ENCODE measurements at places on chromosomes 3 and 15.

DNA sequence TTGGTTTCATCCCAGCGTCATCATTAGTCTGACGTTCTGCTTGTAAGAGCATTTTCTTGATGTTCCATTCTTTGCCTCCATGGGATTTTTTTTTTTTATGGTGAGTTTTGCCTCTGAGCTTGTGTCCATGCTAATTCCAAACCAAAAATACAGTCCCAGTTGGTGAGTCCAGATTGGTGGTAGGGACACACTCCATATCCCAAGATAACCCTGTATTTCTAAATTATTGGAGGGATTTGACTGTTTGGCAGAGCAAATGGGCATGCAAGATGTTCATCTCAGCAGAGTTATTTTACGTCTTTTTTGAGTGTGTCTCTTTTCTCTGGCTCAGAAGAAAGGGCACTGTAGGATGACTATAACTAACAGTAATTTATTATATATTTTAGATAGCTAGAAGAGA lies 526.8 kb upstream of the CFAP20DC start:
- no peak for DNase-seq

DNA sequence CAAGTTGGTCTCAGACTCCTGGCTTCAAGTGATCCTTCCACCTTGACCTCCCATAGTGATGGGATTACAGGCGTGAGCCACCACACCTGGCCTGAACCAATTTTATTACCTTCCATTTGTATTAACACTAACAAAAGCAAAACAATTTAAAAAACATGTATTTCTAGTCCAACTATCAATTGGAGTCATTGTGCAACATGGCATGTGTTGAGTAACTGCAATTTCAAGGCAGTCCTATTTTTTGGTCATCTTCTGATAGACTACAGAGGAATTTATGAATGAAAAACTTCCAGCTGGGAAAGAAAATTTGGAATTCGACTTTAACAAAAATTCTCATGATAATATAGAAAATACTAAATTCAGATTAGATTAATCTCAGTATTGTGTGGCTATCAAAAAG lies 16.8 kb downstream of the SPTSSB start:
- DNase-seq = no peak

DNA sequence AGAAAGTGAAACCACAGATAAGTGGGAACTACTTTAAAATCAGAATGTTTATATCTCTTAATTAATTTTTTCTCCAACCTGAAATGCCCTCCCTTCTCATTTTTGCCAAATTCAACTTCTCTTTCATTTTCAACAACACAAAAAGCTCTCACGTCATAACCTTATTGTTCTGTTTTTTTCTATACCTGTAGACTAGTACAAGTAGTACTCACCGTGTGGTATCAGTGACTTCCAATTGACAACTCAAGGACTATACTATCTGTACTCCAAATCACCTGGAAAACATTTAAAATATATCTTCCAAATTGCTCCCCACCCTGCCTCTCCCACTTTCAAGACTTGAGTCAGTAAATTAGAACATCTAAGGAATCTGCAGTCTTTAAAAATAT lies 72.8 kb upstream of the ZNF280D start:
- no peak for DNase-seq

DNA sequence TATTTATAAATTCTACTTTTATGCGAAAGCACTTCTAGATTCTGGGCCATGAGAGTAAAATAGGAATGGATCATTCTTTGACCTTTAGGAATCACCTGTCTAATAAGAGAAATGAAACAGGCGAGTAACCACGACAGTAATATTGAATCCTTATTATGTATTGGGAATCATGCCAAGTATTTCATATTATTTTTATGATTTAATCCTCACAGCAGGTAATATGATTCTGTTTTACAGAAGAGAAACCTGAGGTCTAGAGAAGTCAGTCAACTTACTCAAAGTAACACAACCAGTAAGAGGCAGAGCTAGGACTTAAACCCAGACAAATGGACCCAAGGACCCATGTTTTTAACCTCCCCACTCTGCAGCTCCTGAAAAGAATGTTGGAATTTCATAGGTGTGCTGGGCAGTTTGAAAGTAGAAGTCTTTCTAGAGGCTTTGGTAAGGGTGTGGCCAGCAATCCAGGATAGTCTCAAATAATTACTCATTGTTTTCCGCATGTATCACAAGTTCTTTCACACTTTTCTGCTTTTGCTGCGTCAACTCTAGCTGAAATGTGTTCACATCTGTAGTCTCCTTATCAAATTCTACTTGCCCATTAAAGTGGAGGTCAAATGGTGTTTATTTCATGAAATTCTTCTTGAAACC lies 181.7 kb downstream of the TPRG1 start:
- DNase-seq = no peak

DNA sequence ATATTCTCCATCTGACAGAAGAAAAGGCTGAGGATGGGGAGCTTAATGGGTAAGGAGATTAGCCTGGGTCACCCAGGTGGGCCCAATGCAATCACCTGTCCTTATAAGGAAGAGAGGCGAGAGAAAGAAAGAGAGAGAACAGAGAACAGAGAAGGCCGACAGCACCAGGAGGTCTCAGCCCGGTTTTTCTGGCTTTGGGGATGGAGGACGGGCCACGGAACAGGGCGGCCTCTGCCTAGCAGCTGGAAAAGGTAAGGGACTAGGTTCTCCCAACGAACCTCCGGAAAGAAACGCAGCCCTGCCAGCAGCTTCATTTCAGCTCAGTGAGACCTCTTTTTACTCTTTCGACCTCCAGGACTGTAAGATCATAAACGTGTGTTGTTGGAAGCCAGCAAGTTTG lies 196.0 kb upstream of the LYSMD4 start:
- DNase-seq = no peak

GRCh38 chr3:152302521-152303021 lies 33.8 kb downstream of the MBNL1 start:
- DNase-seq = no peak

GRCh38 chr3:10510086-10510742 lies 4.8 kb upstream of the ATP2B2 start:
- no peak for DNase-seq

GRCh38 chr3:25572336-25572735 lies 92.4 kb downstream of the TOP2B start:
- DNase-seq = no peak

GRCh38 chr3:185988080-185988815 lies 50.4 kb upstream of the TRA2B start:
- DNase-seq = no peak

DNA sequence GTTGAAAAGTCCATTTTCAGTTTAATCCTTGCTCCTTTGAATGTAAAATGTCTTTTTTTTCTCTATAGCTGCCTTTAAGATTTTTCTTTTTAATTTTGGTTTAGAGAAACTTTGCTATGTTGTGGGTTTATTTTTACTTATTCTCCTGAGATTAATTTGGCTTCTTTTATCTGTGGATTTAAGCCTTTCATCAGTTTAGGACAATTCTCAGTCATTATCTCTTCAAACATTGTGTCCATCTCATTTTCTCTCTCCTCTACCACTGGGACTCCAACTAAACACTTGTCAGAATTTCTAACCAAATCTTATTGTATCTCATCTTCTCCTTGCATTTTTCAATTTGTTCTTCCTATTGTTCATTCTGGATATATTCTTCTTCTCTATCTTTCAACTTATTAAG lies 12.4 kb upstream of the ITGA11 start:
- DNase-seq = no peak

DNA sequence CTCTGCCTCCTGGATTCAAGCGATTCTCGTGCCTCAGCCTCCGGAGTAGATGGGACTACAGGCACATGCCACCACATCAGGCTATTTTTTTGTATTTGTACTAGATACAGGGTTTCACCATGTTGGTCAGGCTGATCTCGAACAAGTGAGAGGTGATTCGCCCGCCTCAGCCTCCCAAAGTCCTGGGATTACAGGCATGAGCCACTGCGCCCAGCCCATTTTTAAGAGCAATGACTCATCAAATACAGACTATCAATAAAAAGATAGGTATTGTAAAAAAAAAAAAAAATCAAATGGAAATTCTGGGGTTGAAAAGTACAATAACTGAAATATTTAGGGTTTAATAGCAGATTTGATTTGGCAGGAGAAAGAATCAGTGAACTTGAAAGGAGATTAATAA lies 129.0 kb downstream of the TJP1 start:
- no peak for DNase-seq

DNA sequence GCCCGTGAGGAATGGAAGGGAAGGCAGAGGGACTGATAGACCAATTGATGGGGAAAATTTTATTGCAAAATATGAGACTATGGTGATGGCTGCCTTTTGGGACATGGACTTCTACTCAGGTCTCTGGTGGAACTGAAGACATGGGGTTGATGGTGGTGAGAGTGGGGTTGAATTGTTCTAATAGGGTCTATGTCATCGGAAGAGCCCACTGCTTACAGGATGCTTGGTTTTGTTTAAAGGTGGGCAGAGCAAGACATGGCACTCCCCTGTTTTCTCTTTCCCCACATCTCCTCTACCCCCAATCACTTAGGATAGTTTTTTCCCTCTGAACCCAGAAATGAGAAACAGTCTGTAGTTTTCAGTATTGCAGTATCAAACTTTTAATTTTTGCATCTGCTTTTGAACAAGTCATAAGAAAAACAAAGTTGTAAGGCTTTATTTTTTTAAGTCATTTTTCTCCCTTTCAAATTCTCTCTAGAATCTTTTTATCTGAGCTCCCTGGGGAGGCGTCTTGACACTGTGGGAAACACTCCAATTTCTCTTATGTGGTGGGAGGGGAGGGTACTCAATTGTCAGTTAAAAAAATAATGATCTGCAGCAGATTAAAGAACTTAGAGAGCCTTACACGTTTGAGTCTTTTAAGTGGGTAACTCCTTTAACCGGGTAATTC lies 276.2 kb upstream of the TBC1D5 start:
- DNase-seq = no peak

GRCh38 chr3:115388811-115389210 lies 234.5 kb upstream of the GAP43 start:
- no peak for DNase-seq

DNA sequence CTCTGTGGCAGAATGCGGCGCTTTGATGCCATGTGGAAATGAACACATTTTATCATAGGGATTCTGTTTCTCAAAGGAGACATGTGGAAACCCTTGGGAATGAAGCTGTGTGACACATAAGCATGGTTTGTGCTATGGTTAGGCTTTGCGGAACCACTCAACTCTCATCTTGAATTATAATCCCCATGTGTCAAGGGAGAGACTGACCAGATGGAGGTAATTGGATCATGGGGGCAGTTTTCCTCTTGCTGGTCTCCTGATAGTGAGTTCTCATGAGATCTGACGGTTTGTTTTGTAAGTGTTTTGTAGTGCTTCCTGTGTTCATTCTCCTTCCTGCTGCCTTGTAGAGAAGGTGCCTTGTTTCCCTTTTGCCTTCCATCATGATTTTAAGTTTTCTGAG lies 1109.2 kb upstream of the ALCAM start:
- DNase-seq = no peak

DNA sequence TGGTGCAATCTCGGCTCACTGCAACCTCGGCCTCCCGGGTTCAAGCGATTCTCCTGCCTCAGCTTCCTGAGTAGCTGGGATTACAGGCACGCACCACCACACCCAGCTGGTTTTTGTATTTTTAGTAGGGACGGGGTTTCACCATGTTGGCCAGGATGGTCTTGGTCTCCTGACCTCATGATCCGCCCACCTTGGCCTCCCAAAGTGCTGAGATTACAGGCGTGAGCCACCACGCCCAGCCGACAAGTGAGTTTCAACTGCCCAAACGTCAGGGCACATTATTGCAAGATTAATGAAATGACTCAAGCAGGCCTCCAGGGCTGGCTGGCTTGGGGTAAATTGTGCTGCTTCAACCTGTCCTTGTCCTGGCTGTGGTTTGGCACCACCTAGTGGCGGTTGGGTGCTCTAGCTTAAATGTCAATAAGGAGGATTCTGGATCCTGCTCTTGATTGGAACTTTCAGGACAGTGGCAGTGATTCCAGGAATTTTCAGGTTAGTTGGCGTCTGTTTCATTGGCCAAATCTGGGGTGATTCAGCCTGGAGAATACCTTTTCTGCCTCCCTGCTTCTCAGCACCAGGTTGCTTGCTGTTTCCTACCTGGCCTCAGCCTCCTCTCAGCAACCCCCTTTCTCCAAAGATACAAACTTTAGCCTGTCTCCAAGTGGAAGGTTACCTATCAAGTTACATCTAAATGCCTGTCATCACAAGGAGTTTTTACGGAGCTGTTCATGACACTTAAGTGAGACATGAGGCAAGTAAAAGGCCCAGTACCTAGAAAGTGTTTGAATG lies 32.4 kb upstream of the SACM1L start:
- DNase-seq = peak; percentile 77

- no peak for DNase-seq
These were observed 70.3 kb upstream of the BBX start for GRCh38 chr3:107452436-107452835.

DNA sequence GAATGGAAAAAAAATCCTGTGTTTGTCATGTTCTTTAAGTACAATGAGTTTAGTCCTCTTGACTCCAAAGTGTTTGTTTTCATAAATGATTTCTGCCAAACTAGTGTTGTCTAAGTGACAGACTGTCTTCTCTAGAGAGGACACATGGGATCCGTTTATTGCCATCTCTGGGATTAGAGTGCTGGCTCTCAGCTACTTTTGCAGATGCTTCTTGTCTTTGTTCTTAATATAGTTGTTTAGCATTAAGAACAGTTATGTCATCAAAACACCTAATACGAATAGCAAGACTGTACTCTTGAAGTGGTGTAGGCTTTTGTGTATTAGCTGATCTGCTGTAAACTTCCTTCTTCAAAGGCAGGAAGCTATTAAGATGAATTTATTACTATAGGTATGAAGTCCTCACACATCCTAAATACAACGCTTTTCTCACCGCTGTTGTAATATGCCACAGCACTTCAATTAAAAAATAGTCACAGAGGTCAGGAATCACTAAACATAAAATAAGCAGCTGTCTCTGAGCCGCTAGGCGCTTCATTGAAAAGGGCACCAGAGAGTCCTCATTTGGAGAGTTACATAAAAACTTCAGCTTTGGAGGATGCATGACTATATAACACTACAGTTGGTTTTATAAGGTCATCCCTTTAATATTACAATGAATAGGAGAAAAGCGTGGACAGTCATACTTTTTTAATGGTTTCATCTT lies 128.3 kb upstream of the ZNF385D start:
- no peak for DNase-seq

DNA sequence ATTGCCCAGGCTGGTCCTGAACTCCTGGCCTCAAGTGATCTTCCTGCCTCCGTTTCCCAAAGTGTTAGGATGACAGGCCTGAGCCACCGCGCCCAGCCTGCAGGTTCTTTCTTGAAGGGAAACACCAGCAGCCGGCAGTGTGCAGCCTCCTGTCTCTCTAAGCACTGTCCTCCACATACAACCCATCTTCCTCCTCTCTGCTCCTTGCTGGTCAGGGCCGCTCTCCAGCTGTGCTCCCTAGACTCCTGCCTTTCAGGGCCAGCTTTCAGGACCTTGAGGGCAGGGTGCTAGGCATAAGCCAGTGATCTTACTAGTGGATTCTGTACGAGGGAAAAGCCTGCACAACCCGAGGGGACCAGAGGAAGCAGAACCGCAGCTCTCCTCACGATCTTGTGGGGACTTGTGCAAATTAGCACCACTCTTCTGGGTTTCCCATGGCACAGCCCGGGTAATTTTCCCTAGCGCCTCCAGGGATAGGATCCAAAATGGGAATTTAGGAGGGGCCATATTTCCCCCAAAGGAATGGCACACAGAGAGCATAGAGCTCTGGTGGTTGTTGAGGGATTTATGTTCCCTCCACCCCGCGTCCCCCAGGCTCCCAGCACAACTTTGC lies 18.2 kb upstream of the CORO2B start:
- no peak for DNase-seq

Data from T-helper 9 cell (primary cell).